Left colon (tissue), 2 donors: ENCODE measurements at places on chromosomes 2 and 18. TPM values are rescaled to one million over a fixed set of nuclear protein-coding genes. Genes with fewer than 3 reads are reported as not detected.

The INPP5D gene
- total RNA-seq, result 10.6 TPM

The WDR75 gene
- 18.0 TPM for total RNA-seq

The CPSF3 gene
- 17.7 TPM for total RNA-seq

The CELF4 gene
- 1.8 TPM for total RNA-seq

The CCBE1 gene
- 0.31 TPM for total RNA-seq

The KCNG3 gene
- 3.3 TPM for total RNA-seq

DNA sequence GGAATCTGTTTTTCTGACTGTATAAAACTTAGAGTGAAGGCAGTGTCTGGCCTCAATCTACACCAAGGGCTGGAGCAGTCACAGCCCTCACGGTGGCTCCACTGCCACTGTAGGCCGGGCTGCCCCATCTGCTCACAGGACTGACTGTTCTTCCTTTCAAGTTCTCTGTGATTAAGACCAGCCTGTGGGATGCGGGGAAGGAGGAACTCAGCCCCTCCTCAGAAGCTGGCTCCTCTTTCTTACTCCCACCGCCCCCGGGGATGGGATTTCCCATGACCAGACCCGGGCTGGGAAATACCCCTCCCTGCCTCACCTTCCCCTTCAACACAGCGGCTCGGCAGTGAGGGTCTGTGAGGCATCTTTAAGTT lies 106.0 kb downstream of the COPS8 start:
- no peak for DNase-seq

DNA sequence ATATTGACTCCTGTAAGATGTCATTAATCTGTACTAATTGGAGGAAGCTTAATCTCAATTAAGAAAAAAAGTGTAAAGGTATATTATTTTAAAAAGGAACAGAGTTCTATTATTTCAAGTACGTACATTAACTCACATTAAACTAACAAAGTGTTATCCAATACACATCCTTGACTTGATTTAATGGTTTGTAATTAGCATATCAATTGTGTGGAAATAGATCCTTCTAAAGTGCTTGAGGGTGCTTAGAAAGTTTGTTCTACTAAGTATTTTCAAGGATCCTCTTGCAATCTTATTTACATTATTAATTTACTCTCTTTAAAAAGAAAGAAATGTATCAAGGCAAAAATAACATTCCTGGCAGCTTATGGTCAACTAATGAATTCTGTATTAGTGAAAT lies 720.3 kb downstream of the KCNJ3 start:
- DNase-seq, result no peak

DNA sequence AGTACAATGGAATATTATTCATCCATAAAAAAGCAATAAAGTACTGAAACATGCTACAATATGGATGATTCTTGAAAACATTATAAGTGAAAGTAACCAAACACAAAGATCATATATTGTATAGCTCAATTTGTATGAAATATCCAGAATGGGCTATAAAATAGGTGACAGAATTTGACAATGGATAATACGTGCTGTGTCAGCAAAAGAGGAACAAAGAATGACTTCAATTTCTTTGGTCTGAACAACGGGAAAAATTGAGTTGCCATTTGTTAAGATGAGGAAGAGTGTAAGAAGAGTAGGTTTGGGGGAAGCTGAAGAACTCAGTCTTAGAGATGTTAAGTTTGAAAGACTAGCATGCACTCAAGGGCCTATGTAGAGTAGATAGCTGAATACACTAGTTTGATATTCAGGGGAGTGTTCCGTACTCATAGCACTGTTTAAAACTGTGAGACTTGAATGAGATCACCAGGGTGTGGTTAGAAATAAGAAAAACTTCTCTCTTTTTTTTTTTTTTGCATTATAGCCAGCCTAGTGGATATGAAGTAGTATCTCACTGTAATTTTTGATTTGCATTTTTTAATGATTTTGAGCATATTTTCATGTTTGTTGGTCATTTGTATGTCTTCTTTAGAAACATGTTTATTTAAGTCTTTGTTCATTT lies 213.6 kb downstream of the NR4A2 start:
- DNase-seq, result no peak

- DNase-seq, result peak; percentile 3
Measured at GRCh38 chr2:239725551-239725890, 299.6 kb downstream of the NDUFA10 start.

DNA sequence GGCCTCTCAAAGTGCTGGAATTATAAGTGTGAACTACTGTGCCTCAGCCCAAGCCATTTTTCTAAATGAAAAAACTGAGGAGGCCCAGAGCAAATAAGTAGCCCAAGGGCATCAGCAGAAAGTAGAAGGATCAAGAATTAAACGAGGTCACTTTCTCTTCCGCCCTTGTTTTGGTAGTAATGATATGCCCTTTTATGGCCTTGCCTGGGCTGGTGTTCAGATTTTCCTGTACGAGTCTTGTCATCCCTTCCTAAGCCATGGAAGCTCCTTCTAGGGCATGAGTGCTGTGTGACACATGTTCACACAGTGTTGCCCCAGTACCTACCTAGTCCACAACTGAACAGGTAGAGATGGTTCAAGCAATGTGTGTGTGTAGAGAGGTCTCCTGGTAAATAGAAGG lies 6.6 kb downstream of the HPCAL1 start:
- DNase-seq, result no peak

- no peak for DNase-seq
Measured at GRCh38 chr2:173357346-173357745, 2.7 kb downstream of the CDCA7 start.

- no peak for DNase-seq
Measured at GRCh38 chr2:85111819-85112281, 21.3 kb upstream of the TCF7L1 start.
